Natural killer cell treated with Interleukin-12 subunit alpha and Interleukin-12 subunit beta and Interleukin-15 and Interleukin-18, amount 100 ng/mL, for 72 hours (primary cell): ENCODE measurements at places on chromosomes 5 and 9.

DNA sequence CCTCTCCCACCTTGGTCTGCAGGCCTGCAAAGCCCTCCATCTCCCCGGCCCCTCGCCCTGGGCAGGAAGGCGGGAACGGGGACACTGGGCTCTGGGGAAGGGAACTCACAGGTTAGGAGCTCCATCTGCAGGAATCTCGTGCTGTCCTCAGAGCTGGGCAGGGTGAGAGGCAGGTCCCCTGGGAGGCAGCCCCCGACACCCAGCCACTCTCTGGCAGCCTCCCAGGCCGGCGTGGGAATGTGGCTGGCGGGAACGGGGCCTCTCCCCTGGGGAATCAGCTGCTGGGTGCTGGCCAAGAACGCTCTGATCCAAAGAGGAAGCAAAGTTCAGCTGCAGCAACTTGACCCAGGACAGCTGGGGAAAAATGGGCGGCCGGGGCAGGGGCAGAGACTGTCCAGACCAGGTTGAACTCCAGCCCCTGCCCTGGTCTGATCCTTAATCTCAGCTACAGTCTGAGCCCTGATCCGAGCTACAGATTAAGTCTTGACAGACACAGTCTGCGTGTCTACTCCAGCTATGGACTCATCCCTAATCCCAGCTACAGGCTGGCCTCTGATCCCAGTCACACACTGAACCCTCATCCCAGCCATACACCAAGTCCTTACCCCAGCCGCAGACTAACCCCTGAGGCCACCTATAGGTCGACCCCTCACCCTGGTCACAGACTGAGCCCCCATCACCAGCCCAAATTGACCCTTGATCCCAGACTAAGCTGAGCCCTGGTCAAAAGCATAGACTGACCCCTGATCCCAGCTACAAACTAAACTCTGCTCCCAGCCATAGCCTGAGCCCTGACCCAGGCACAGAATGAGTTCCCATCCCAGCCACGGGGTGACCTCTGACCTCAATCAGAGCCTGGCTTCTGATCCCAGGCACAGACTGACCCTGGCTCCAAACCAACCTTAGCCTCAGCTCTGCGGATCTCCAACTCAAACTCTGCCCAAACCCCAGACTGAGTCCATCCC is 37.3 kb upstream of the EGFL7 start:
- peak; percentile 58 for DNase-seq

DNA sequence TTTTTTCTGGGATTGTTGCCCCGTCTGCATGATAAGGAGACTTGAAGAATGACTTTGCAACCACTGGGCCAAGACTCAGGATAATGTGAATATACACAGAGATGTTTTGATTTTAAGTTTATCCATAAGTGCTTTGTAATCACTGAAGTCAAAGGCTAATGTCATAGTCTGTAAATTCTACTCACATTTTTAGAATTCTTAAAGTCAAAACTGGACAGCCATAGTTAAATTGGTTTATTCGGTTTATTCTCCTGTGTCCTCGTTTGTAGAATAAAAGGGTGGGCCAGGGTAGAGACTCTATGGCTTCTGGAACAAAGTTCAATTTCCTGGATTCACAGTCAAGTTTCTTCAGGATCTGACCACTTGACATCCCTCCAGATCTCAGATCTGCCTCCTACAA is 327.7 kb upstream of the TNC start:
- no peak for DNase-seq

GRCh38 chr9:81312346-81312745 is 377.0 kb downstream of the TLE1 start:
- DNase-seq, result no peak

DNA sequence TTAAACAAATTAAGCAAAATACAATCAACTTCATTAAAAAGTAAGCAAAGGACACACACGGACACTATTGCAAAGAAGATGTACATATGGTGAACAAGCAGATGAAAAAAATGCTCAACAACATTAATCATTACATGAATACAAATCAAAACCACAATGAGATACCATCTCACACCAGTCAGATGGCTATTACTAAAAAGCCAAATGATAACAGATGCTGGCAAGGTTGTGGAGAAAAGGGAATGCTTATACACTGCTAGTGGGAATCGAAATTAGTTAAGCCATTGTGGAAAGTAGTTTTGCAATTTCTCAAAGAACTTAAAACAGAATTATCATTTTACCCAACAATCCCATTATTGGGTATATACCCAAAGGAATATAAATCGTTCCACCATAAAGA is 636.2 kb upstream of the ST8SIA4 start:
- no peak for DNase-seq

GRCh38 chr9:138038244-138038671 is 160.7 kb downstream of the CACNA1B start:
- DNase-seq, result no peak

GRCh38 chr5:143030349-143030748 is 260.2 kb downstream of the ARHGAP26 start:
- no peak for DNase-seq

DNA sequence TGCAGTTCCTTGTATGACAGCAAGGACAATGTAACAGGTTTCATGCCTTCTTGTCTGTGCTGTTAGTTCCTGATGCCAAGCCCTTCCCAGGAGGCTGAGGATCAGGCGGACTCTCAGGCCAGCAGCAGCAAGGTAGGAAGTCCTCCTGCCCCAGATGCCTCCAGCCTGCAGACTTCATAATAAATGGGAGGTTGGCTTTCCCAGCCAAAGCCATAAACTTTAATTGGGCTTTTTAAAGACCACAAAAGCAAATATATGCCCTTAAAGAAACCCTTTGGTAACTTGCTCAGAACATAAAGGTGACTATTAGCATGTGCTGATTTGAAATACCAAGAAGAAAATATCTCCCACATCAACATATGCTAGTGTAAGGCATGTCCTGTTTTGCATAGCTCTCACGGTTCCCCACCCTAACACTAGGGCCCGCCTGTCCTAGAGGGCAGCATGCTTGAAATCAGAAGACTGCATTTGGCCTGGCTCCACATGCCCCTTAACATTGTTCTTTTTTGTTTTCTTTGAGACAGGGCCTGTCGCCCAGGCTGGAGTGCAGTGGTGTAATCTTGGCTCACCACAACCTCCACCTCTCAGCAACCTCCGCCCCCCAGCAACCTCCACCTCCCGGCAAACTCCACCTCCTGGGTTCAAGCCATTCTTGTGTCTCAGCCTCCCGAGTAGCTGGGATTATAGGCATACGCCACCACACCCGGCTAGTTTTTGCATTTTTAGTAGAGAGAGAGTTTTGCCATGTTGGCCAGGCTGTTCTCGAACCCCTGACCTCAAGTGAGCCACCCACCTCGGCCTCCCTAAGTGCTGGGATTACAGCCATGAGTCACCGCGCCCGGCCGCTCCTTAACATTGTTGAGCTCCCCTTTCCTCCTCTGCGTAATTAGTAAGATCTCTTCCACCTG is 44.6 kb upstream of the FCN1 start:
- peak; percentile 39 for DNase-seq

- DNase-seq, result no peak
Observed at GRCh38 chr5:128101676-128102075, 18.1 kb downstream of the SLC12A2 start.
